ENCODE measurements at places on chromosomes 12 and 14.

DNA sequence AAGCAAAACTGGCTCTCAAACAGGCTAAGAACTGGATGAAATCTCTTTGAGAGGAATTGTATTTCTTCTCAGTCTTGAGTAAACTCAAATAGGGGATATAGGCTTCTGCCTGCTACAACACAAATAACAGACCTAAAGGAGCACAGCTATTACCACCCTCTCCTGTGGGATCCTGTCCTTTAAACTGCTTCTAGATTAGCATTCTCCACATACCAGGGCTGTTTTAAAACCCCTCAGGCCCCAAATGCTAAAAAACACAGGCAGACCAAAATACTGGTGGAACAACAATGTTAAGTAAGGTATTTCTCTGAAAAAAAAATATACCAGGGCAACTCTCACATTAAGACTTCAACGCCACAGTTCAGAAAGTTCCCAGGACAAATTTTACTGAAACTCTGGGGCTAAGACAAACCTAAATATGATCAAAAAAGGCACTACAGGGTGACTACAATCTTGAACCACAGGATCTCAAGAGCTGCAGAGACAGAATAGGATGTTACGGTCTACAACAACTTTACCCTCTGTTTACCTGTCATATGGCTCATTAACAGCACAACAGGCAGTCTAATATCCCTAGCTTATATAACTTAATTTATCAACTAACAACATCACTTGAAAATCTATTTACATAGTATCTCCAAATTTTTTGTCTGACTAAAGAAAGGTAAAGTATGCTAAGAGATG lies 7.2 kb downstream of the CPNE8 start:
- DNase-seq: no peak

DNA sequence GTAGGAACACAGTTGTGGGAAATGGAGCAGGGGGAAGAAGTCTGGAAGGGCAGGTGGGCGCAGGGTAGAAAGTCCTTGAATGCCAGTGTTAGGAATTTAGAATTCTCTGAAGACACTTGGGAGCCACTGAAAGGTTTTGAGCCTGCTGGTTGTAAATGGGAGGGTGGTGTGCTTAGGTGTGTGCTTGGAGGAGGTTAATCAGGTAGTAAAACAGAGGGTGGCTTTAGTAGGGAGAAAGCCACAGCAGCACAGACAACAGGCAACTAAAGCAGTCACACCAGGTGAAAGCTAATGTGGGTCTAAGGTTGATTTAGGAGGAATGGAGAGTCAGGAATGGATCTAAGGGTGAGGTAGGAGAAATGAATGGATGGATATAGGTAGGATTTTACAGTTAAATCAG lies 385.0 kb downstream of the ZFP36L1 start:
- DNase-seq: no peak

- DNase-seq: no peak
Measured at GRCh38 chr12:104316936-104317335, 13.4 kb downstream of the EID3 start.

GRCh38 chr12:57142121-57142520 lies 5.3 kb downstream of the LRP1-AS start:
- no peak for DNase-seq

- DNase-seq: no peak
Measured at GRCh38 chr14:65019944-65020566, 33.4 kb downstream of the FNTB start.

DNA sequence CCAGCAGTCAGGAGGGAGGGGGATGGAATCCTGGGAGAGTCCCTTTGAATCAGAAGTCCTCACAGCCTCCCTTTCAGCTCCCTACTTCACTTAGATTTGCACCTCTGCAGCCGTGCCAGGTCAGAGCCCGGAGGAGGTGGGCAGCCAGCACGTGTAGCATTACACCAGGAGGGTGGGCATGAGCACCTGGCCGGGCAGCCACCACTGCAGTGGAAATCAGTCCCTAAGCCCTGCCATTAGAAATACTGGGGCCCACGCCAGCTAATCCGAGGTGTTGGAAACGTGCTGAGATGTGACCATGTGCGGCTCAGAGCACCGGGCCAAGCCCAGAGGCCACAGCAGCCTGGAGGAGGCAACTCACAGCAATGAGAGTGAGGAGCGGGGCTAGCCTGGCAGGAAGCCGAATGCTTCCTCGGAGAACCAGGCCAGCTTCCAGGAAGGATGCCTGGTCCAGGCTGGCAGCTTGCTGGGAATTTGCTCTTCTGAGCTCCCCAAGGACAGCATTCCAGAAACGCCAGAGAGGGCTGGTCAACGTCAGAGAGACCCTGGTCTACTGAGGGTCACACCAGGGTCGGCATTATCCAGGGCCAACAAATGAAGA lies 9.4 kb upstream of the CACNA2D4 start:
- DNase-seq: no peak

DNA sequence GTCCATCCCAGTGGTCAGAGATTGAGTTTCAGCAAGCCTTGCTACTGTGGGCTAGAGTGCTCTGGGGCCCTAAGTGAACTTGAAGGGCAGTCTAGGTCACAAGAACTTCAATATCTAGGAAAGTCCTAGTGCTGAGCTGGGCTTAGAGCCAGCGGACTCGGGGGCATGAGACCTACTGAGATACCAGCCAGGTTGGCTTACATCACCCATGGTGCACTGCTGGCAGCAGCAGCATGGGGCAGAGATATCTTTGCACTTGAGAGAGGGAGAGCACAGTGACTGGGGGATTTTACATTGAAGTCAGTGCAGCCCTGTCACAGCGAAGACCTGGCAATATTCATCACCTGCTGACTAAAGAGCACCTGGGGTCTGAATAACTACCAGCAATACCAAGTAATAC lies 158.3 kb upstream of the PRKD1 start:
- DNase-seq: no peak

- DNase-seq: no peak
Measured at GRCh38 chr12:125128439-125129178, 63.4 kb downstream of the AACS start.

GRCh38 chr12:23204933-23205778 lies 580.2 kb downstream of the ETNK1 start:
- no peak for DNase-seq

- no peak for DNase-seq
Measured at GRCh38 chr12:49543914-49544815, 5.3 kb downstream of the KCNH3 start.

DNA sequence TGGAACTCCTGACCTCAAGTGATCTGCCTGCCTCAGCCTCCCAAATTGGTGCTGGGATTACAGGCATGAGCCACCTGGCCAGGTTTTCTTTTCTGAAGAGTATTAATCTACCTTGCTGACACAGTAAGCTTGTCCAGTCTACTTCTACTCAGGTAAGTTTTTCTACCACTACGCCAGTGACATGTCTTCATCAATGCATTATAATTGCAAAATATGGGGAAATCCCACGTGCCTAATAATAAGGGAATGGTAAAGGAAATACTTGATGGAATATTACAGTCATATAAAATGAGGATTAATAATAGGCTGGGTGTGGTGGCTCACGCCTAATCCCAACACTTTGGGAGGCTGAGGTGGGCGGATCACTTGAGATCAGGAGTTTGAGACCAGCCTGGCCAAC lies 62.3 kb downstream of the RAB35 start:
- no peak for DNase-seq

DNA sequence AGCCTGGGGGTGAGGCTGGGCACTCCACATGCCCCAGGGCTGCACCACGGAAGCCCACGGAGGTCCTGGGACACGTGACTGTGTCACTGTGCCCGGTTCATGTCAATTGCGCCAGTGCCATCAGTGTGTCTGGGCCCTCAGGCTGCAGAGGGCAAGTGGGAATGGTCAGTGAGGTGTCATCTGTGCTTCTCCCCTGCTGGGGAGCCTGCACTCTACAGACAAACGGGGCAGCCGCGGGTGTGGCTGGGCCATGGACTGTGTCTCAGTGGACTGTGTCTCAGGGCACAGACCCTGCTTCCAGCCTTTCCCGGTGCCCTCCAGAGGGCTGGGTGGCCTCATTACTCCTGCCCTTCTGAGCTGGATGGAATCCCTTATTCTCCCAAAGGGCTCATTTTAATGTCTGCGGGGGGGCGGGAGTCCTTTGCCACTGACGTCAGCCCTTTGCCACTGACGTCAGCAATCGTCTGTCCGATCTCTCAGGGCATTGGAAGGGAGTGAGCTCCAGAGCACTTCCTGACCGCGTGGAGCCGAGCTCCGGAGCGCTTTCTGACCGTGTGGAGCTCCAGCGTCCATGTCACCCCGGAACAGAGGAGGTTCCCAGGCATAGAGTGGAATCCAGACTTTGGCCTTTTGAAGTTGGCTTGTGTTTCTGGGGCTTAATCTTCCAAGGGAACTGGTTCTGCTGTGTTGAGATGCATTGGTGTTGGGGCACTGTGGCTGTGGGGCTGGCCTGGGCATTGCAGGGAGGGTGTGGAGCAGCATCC lies 72.4 kb downstream of the ADGRD1 start:
- no peak for DNase-seq

- DNase-seq: no peak
Measured at GRCh38 chr12:6899427-6899826, 5.2 kb upstream of the LRRC23 start.

GRCh38 chr12:57868851-57869268 lies 22.3 kb upstream of the CTDSP2 start:
- DNase-seq: no peak

DNA sequence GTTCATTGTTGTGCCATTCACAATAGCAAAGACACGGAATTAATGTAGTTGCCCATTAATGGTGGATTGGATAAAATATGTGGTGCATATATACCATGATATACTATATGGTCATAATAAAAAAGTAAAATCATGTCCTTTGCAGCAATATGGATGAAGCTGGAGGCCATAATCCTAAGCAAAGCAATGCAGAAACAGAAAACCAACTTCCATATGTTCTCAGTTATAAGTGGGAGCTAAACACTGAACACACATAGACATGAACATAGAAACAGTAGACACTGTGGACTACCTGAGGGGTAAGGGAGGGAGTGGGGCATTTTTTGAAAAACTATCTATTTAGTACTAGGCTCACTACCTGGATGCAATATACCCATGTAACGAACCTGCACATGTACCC lies 3.0 kb upstream of the ERP27 start:
- DNase-seq: no peak

- DNase-seq: no peak
Measured at GRCh38 chr12:51335931-51336330, 10.5 kb downstream of the CELA1 start.

DNA sequence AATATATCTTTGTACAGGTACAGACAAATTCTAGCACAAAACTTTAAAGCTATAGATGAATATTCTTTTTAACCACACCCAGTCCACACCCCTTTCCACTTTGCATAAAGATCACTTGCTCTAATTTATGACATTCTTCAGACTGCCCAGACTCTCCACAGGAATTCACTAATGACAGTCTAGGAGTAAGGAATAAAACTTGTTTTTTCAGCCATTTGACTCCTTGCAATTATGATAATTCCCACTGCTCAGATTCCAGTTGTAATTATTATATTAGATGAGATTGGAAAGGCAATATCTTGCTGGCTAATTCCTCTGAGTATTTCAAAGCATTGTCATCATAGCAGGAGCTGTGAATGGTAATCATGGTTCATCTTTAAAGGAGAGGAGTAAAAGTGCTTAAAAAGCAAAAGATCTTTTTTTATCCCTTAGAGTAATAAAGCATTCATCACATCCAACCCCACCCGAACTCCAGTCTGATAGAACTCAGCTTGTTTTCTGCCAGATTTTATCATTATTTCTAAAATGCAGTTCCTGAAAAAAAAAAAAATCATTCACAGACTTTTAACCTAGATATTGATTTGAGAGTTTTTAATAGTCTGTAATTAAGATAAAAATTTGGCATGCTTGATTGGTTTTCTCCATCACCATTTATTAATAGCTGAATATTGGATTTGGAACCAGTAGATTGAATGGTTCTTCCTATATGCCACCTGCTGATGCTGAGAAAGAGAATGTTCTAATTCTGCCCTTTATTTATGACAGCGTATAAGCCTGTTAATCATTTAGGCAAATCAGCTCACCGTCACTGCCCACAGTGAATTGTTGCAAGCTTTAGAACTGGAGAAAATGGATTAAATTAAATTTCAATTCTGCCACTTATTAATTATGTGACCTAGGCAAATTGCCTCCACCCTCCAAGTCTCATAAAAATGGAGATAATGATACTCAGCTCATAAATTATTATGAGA lies 93.9 kb upstream of the RASSF8 start:
- DNase-seq: no peak

DNA sequence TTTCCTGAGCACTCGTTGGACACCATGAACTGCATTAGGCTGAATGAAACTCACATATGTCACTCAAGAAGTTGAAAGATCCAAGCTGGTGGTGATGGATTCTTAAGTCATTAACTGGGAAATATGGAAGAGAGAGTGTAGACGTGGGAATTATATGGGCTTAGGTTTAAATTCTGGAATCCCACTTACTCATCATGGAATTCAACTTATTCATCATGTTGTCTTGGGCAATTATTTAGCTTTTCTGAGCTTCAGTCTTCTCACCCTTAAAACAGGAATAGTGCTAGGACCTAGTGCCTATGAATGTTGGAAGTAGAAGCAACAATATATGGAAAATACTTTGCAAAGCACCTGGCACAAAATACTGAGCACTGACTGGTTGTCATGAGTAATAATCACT lies 292.4 kb upstream of the TBX3 start:
- DNase-seq: no peak

DNA sequence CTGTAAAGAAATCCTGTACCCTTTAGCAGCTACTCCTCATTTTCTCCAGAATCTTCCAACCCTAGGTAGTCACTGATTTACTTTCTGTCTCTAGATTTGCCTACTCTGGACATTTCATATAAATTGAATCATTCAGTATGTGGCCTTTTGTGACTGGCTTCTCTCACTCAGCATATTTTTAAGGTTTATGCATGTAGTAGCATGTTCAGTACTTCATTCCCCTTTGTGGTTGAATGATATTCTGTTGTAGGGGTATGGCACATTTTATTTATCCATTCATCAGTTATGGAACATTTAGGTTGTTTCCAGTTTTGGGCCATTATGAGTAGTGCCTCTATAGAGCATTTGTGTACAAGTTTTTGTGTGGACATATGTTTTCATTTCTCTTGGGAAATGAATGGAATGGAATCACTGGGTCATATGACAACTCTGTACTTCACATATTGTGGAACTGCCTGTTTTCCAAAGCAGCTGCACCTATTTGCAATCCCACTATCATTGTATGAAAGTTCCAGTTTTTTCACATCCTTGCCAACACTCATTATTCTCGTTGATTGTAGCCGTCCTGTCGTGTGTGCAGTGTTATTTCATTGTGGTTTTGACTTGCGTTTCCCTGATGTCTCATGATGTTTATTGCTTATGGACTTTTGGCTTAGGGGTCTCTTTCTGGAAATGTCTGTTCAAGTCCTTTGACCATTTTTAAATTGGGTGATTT lies 57.2 kb downstream of the ATF7IP start:
- DNase-seq: no peak

Measured in stimulated activated CD4-positive, alpha-beta T cell treated with anti-CD3 and anti-CD28 coated beads, Interleukin-1b, Interleukin-23, amount 100 ng/mL, for 1 hour (primary cell).